Bronchial epithelial cell (primary cell): ENCODE measurements at places on chromosomes 12 and 14. TPM values are rescaled to one million over a fixed set of nuclear protein-coding genes. Genes with fewer than 3 reads are reported as not detected.

The GPRC5A gene
- total RNA-seq = 16.1 and 19.3 TPM in 2 replicates

The TMEM233 gene
- total RNA-seq = not detected in 2 replicates

The CDK4 gene
- total RNA-seq = 61.3 and 113 TPM in 2 replicates

The HOMEZ gene
- total RNA-seq = 5.0 and 6.3 TPM in 2 replicates

The PEBP1 gene
- total RNA-seq = 168 and 180 TPM in 2 replicates

The AHSA1 gene
- 137 and 179 TPM in 2 replicates for total RNA-seq

The PLEK2 gene
- 20.4 and 111 TPM in 2 replicates for total RNA-seq

The NEUROD4 gene
- not detected in 2 replicates for total RNA-seq

The ASB2 gene
- total RNA-seq = 0.13 and 0.26 TPM in 2 replicates

The PLCZ1 gene
- total RNA-seq = not detected in 2 replicates

The PSMC1 gene
- total RNA-seq = 102 and 145 TPM in 2 replicates

The SPTB gene
- total RNA-seq = not detected in 2 replicates

The LGMN gene
- total RNA-seq = 34.0 and 59.3 TPM in 2 replicates
